ENCODE measurements at places on chromosomes 16 and 17.

GRCh38 chr17:56908001-56908542 lies 5.8 kb downstream of the TRIM25 start:
- DNase-seq = peak; percentile 16

- no peak for DNase-seq
These were observed 134.5 kb downstream of the CDH13 start for GRCh38 chr16:82761236-82761635.

- DNase-seq = no peak
These were observed 59.9 kb downstream of the LITAF start for GRCh38 chr16:11526655-11527350.

- no peak for DNase-seq
These were observed 28.4 kb upstream of the ALKBH5 start for GRCh38 chr17:18155179-18155578.

DNA sequence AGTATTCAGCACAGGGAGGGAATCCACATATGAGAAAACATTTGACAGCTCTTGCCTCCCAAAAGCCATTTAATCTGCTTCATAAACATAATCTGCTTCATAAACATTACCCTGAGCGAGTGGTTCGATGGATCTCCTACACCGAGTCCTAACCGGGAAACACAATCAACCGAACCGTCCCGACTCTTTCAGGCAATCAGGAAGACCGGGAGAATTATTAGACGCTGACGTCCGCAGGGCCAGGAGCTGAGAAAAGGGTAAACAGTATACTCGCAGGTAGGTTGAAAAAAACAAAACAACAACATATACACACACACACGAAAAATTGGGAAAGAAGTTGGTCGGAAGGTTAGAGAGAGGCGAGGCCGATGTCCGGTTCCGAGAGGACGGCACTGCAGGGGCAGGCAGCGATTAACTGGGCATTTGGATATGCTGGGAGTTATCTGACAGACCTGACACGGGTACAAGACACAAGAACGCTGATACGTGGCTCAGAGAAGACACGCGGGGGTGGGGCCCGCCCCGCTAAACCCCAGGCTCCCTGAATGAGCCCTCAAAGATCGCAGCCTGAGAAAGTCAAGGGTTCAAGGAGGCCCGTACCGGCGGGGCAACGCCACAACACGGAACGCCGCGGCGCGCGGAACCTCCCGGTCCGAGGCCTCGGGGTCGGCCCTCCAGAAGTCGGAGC lies 585 bp downstream of the AP1G1 start:
- DNase-seq = peak; percentile 39

GRCh38 chr17:6638046-6638908 lies 2.2 kb downstream of the KIAA0753 start:
- DNase-seq = no peak

- no peak for DNase-seq
These were observed 45.2 kb upstream of the KPNB1 start for GRCh38 chr17:47604598-47604927.

DNA sequence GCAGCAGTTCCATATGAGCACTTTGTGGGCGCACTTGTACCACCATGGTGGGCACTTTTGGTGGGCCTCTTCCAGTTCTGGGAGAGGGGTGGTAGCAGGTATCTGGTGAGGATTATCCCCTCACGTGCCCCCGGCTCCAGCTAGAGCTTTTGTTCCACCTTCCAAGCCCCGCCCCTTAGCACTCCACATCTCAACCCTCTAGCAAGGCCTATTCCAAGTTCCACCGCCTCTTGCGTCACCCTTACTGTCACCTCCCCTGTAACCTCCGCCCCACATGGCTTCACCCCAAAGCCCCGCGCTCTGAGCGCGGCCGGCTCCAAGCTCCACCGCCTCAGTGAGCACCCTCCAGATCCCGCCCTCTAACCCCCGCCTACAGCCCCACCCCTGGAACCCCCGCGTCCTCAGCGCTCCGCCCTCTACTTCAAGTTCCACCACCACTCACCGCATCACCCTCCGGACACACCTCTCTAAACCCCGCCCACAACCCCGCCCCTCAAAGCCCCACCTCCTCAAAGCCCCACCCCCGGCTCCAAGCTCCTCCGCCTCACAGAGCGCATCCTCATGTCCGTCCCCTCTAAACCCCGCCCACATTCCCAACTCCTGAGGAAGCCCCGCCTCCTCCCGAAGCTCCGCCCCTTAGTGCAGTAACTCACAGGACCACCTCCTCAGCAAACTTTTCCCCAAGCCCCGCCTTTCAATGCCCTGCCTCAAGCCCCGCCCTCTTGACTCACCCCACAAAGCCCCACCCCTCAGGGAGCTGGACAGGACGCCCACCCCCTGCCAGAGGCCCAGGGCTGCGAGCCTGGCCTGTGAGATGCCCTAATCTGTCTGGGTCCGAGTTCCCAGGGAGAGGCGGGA lies 11.1 kb downstream of the SCN4A start:
- DNase-seq = no peak

GRCh38 chr17:76345377-76345974 lies 8.2 kb downstream of the PRPSAP1 start:
- DNase-seq = no peak

- no peak for DNase-seq
These were observed 169.2 kb downstream of the RBFOX1 start for GRCh38 chr16:7501868-7502267.

DNA sequence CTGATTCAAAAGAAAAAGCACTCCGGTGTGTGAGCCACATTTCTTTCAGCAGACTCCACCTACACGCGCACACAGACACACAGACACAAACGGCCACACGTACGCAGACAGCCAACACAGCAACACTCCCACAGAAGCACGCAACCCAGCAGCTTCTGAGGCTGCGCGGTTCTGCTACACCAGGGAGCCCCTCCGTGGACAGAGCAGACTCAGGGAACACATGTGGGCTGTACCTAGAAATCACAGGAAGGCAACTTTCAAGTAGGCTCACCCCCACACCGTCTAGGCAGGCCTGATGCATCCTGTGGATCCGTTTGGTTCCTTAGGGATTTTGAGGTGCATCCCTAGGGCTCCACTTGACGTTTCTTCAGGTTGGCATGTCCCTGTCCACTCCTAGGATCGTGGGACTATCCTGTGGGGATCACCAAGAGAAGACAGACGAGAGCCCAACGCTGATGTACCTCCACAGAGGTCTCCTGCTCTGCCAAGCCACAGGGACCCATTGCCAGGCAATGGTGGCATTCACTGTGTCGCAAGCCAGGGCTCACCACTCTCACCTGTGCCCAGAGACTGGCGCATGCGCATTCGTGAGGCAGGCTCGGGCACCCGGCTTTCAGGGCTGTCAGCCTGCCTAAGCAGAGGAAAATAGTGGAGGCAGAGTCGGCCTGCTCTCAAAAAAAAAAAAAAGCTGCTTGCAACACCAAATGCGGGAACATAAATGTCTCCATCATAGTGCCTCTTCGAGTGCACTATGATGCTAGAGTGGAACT lies 2333.3 kb downstream of the TP53TG3F start:
- no peak for DNase-seq

All from head of caudate nucleus (tissue), 42 donors.